SK-N-MC (cell line): ENCODE measurements at places on chromosomes 2 and 18.

DNA sequence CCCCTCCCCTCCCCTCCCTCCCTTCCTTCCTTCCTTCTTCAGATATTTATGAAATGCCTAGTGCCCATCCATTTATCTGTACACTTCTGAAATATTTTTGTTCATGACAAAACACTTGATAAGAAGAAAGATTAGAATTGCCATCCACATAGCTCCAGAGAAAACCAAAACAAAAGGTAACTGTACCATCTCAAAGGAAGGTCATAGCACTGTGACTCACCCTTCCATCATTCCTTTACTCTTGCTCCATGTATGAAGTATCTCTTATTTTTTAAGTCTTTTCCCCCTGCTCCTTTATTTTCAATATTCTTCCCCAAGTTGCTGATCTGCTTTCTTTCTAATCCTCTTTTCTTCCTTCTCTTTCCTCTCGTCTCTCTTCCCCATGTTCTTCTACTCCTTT lies 9.9 kb downstream of the CNTNAP5 start:
- no peak for DNase-seq

DNA sequence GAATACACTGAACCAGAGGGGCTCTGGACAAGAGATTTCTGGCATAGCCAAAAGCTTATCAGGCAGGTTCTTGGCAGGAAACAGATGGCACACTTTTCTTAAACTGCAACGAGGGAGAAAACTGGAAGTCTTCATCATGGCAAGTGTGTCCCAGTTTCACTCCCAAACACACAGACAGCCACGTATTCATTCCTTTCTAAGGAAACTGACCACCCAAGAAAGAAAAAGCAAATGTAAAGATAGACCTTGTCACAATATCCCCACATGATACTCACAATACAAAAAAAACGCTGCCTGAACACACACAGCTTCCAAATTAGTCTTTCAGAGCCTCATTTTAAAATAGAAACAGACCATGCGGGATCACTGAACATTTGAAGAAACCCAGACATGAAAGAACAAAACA lies 40.6 kb upstream of the RTTN start:
- DNase-seq: no peak

GRCh38 chr2:56288838-56289580 lies 105.2 kb downstream of the CCDC85A start:
- DNase-seq: no peak

DNA sequence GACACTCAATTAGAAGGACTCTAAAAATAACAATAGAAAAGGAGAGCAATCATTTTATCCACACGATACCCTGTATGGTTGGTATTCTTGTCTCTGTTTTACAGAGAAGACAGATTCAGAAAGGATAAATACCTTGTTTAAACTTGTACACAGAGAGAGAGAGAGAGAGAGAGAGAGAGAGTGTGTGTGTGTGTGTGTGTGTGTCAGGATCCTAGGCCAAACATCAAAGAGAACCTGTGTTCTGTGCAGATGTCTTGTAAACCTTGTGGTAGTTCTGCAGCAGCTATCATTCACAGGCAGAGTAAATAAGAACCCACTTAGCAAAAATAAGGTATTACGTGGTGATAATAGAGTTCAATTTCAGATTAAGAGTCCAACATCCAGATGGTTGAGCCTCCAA lies 4.3 kb upstream of the CRIM1 start:
- DNase-seq: no peak

DNA sequence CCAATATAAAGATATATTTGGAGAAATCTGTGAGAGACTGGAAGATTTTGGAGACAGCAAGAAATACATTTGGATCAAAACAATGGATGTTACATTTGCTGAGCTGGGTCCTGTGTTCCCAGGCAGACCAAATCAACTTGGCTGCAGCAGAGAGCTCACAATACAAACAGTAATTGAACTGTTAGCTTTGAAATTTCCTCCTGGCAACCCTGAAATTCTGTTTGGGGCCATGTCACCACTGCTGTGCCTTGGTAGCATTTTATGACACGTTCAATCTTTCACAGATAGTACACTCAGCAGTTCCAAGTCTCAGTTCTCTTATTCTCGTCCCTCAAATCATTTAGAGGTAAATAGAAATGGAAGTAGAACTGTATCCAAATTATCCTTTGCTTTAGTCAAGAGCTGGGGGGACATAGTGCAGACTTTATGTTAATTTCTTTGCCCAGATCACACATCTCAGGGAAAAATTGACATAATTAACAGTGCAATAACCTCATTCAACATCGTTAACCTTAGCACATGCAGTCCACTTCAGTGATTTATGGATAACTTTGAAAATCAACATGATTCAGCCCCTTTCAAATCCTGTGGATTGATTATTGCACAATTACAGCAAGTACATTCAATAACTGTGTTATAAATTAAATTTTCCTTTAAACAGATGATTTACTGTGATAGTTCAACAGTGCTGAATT lies 277.4 kb upstream of the MC4R start:
- DNase-seq: no peak

GRCh38 chr18:38047820-38048219 lies 482.2 kb upstream of the CELF4 start:
- no peak for DNase-seq

GRCh38 chr18:36532394-36532793 lies 234.9 kb downstream of the FHOD3 start:
- DNase-seq: no peak

DNA sequence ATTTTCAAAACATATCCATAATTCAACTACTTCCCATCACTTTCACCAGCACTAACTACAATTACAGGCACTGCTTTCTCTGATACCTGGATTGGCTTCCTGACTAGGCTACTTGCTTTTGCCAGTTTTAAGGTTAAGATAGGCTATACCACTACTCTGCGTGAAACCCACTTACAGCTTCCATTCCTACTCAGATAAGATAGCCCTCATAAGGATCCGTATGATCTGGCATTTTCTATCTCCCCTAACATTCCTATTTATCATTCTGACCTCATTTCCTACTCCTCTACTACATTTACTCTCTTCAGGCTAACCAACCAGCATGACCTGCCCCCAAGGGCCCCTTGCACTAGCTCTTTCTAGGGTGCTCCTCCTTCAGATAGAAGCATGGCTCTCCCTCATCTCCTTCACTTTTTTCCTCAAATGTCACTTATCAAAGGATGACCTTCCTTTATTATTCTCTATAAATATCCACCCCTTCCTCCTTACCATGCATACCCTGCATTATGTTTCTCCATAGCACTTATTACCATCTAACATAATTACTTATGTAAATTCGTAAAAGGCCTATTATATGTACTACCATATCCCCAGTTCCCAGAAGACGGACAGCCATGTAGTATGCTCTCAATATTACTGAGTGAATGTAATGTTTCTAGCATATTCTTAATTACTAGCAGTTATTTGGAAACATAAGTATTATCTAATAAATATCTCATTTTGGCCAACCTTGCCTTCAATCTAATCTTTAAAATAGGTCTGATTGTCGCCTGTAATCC lies 4.4 kb downstream of the TIA1 start:
- DNase-seq: no peak

- no peak for DNase-seq
Measured at GRCh38 chr2:18209934-18210639, 331.6 kb downstream of the KCNS3 start.

DNA sequence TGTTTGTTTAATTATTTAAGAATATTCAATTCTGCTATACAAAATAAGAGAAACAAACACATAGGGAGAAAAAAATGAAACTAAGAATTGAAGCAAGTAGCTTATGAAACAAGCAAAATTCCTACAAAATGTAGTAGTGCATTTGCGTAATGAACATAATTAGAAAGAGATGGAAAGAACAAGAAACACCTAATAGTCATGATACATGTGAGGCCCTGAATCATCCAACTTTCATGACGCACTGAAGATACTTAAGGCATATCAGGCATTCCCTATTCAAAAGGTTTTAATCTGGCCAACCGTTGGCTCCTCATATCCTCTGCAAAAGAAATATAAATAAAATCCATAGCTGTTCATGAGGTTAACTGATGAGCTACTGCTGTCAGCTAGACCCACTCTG lies 14.5 kb upstream of the NAB1 start:
- no peak for DNase-seq

DNA sequence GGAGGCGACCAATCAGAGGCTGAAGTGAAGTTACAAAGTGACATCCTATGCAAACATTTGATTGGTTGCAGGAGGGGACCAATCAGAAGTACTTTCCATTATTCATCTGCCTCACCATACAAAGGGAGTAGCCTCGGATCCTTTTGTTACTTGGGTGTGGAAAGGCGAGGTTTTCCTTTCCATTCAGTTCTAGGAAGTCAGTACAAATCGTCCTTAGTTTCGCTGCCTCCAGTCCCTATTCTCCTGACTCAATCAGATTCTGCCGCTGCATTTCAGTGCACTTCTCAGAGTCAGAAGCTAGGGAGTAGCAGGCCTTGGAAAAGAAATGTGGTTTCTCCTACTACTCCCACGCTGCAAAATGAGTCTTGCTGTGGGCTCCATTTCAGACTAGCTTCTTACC lies 149.4 kb downstream of the DTNA start:
- no peak for DNase-seq
